ENCODE measurements at places on chromosomes 2 and 18. TPM values are rescaled to one million over a fixed set of nuclear protein-coding genes. Genes with fewer than 3 reads are reported as not detected.

GRCh38 chr2:167689444-167689843 lies 558.0 kb downstream of the STK39 start:
- DNase-seq: no peak

DNA sequence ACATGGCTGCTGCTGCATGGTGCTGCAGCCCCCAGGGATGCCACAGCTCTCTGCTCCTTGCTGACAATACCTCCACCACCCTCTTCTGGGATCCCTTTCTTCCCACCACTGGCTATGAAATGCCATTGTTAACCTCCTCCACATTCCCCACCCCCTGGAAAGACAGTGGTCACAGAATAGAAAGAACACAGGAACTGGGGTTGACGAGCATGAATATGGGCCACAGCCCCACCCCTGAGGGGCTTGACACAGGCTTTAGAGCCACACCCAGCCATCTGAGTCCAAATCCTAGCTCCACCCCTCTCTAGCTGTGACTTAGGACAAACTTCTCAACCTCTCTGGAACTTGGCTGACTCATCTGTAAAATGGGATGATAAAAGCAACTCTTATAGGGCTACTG lies 47.3 kb downstream of the TMEM163 start:
- DNase-seq: no peak

DNA sequence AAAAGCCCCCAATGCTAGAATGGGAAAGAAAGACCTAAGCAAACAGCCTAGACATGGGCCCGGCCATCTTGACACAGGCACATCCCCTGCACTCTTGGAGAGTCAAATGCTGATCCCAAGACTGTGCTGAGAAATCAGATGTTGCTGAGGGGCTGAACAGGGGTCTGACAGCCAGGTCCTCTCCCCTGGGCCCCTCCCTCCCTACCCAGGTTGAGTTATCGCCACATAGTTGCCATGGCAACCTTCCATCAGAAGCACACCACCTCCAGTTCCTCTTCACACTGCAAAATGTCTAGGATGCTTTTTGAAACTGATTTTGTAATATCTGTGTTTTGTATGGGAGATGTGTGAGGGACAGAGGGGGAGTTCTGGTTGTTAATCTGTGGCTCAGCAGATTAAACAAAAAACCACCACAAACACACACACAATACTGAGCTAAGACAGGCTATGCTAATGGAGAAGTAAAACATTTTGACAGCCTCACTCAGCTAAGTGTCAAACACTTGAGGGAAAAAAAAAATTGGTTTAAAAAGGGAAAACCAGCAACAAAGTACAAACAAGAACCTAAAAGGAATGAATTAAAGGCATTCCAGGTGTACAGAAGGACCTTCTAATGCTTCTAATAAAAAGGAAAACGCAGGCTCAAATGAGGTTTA lies 88.2 kb downstream of the TMEM163 start:
- no peak for DNase-seq

GRCh38 chr2:133421516-133422324 lies 146.5 kb downstream of the NCKAP5 start:
- peak; percentile 47 for DNase-seq

GRCh38 chr2:155310589-155310988 lies 612.1 kb downstream of the KCNJ3 start:
- no peak for DNase-seq

DNA sequence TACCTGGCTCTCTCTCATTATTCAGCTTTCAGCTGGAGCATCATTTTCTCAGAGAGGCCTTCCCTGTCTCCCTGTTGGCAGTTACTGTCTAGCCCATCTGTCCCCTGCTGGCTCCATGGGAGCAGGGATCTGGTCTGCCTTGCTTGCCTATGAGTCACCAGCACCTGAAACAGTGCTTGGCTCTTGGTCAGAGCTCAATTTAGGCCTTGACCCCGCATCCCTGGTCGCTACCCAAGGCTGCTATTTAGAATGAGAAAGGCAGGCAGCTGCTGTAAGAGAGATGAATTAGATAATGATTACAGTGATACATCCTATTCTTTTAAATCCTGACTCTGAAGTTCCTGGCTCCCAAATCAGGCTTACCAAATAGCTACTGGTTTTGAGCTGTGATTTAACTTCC lies 32.9 kb downstream of the KCNE4 start:
- DNase-seq: peak; percentile 44

DNA sequence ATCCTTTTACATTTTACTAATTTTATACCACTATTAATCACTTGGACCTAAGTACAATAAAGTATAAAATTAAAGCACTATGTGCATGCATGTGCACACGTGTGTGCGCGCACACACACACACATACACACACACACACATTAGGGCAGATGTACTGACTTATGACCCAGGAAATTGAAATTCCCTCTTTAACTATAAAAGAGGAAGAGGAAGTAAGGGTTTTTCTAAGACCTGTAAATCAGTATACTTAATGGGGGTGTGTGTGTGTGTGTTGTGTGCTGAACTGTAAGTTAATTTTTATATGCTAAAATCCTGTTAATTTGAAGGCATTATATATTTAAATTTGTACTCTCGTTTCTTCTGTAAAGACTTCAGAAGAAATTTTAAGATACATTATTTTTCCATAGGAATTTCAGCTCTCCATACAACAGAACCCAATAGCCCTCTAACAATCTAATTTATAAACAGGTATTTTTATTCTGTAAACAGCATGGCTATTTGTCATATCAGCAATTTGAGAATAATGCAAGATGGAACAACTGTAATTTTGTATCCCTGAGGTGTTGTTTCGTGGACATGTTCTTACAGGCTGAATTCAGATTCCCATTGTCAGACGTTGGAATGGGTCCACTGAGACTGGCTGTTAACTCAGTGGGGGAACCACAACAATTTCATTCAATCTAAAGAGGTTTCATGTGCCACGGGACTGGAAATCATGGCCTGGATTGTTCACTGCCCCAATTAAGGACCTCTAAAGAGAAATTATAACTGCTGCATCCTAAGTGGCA lies 90.9 kb downstream of the PLA2R1 start:
- DNase-seq: no peak

GRCh38 chr2:8544171-8544785 lies 137.6 kb upstream of the ID2 start:
- no peak for DNase-seq

The UGT1A4 gene
- not detected for total RNA-seq

The CAPN14 gene
- total RNA-seq: 0.12 TPM

- DNase-seq: no peak
These were observed 172.7 kb upstream of the TRIB2 start for GRCh38 chr2:12543978-12544558.

DNA sequence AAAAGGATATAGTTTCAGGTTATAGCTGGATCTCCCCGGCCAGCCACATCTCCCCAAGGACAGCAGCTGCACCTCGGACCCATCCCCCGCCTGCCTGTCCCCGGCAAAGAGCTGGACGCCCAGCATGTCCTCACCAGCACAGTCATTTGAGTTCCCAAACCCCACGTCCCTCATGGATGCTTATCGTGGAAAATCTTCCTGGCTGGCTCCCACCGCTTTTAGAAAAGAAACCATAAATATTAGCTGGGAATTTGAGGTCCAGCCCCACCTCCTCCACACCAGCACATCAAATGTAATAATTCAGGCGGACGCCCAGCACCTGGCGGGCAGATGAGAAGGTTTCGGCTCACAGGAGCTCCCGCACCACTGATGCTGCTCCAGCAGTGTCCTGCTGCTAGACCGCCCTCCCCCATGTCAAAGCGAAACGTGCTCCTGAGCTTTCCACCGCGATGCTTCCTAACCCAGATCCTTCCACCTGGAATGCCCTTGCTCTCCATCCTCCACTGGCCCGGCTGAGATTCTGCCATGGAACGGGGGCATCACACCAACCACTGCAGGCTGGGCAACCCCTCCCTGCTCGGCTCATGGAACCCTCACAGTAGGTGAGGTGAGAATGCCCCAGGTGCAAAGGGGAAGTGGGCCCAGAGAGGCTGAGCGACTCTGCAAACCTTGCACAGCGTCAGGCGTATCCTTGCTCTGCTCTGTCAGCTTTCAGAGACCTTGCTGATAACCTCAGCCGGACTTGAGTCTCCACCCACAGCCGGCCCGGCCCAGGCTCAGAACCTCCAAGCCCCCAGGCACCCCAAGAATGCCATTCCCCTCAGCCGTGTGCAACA lies 71.5 kb upstream of the GPC1 start:
- no peak for DNase-seq

The LOXL3 gene
- 2.9 TPM for total RNA-seq

- no peak for DNase-seq
These were observed 155.4 kb downstream of the SLC4A3 start for GRCh38 chr2:219782737-219783348.

GRCh38 chr2:152480821-152481399 lies 145.9 kb downstream of the FMNL2 start:
- DNase-seq: no peak

- no peak for DNase-seq
These were observed 1.4 kb upstream of the YES1 start for GRCh38 chr18:813172-814071.

The PSMA8 gene
- total RNA-seq: not detected

The TRABD2A gene
- total RNA-seq: 0.87 TPM

The CAVIN2 gene
- total RNA-seq: 93.0 TPM

DNA sequence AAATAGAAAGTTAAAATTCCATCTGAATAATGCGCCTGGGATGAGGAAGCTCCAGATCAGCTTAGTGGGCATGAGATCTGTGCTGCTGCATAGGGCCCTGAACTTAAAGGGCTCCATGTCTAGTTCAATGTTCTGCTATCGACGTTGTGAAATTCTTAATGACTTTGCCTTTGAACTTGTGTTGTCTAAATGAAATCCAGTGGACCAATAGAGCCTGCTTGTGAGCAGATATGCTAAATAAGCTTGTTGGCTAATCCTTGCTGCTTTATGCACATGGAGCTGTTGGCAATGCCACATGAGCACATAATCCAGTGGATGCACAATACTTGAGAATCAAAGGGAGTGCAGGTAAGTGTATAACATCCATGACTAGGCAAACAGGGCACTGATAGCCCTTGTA lies 228.6 kb downstream of the TNS1 start:
- no peak for DNase-seq

- no peak for DNase-seq
These were observed 51.2 kb downstream of the FAM124B start for GRCh38 chr2:224350703-224351102.

DNA sequence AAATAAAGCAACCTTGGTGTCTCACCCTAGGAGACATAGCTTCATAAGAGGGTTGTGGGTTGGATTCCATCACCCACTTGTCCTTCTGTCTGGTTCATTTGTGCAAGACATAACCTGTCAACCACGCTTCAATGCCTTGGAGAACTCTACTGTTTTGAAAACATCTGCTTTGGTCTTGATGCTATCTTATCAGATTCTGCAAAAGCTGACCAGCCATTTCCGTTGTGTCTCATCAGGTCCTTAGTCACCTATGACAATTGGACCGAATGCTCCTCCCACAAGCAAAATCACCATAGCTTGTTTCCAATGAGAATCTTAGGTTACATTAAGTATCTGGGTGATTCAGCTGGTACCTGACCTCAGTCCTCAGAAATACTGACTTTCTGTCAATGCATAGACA lies 35.4 kb downstream of the STAT4 start:
- DNase-seq: no peak

The CRYGC gene
- total RNA-seq: not detected

The SEPTIN10 gene
- 35.4 TPM for total RNA-seq

All from heart left ventricle (tissue), 16 donors.